Activated CD8-positive, alpha-beta T cell treated with anti-CD3 and anti-CD28 coated beads, Interleukin-2, amount 10 ng/mL, durations not matched to agents 7 days and 5 days (primary cell): ENCODE measurements at places on chromosomes 2 and 18. TPM values are rescaled to one million over a fixed set of nuclear protein-coding genes. Genes with fewer than 3 reads are reported as not detected.

DNA sequence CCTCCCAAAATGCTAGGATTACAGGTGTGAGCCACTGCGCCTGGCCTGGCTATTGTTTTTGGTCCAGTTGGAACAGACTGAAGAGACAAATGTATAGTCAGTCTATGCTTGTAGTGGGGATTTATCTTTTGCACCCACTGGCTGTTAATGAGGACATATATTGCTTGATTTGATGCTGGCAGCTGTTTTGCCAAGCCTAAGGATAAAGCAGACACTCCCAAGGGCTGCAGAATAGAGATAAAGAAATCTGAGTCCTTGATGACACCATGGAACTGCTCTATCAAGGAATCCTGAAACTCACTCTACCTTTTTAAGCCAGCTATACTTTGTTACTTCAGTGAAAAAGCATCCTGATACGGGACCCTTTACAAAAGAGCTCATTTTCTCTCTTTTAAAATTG, 43.1 kb upstream of the ENOSF1 start:
- no peak for DNase-seq

UGT1A10 gene
- total RNA-seq: not detected

GRCh38 chr2:209348433-209348832, 75.4 kb upstream of the MAP2 start:
- no peak for DNase-seq

CD8A gene
- total RNA-seq: 675 TPM

DNA sequence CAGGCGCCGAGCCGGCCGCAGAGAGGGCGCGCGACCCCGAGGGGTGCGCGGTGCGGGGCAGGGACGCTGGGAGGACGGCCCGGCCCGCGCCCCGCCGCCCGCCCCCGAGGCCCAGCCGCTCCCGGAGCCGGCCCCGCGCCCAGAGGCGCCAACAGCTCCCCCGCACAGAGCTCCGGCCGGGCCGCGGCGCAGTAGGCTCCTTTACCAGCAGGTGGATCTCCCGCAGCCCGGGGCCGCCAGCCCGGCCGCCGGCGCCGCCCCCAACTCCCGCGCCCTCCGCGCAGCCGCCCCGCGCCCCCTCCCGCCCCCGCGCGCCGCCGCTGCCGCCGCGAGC, 258 bp downstream of the MGAT4A start:
- DNase-seq: peak; percentile 69

IMPACT gene
- 7.0 TPM for total RNA-seq

DNA sequence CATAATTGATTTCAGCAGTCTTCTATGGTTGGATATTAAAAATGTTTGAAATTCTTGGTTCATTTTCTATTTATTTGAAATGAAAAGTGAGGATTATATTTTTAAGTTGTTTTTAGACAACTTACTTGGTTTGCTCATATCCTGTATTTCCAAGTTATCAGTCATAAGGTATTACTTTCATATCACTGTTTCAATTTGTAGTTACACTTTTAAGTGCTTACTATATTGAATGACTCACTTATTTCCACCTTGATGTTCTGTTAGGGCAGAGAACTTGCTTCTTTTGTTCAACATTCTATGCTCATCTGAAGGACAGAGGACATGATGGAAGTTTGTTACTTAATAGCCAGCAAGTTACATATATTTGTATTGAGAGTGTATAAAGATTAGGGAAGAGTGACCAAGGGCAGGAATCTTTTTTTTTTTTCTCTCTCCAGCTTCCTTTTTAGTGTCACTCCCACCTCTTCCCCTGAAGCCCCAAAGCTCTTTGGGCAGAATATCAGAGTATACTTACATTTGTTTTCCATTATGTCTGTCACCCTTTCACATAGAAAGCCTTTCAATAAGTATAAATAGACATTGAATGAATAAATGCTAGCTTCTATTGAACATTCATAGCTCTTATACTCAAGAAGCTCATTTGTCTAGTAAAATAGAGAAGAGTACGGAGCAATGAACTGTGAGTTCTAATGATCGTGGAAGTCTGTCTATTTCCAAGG, 28.1 kb downstream of the PIK3C3 start:
- no peak for DNase-seq

RPE gene
- total RNA-seq: 49.9 TPM

C2orf76 gene
- 6.6 TPM for total RNA-seq

DNA sequence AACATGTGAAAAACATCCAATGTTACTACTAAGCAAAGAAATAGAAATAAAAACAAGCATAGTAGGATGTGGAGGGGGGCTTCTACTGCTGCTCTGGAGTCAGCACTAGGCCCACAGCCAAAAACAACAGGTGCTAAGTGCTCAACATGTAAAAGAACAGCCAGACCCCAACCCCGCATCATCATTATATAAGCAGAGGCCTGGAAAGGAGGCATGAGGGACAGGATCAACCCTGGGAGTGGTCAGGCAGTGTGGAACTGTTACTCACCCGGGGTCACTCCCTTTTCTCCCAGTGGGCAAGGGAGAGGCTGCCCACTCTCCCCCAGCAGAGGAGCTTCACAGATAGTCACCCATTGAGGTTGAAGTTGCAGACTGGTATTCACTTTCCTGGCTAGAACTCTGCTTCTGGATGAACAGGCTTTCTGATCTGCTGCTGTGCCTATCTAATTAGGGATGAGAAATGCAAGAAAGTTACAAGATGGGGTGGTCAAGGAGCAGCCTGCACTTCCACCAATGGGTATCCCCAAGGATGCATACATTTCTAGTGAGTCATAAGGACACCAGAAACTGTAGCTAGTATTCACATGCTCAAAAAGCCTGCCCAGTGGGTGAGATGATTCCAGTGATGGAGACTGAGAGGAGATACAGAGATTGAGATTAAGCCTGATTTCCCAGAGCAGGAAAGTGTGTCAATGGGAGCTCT, 480.1 kb upstream of the TCF4 start:
- DNase-seq: no peak

DNA sequence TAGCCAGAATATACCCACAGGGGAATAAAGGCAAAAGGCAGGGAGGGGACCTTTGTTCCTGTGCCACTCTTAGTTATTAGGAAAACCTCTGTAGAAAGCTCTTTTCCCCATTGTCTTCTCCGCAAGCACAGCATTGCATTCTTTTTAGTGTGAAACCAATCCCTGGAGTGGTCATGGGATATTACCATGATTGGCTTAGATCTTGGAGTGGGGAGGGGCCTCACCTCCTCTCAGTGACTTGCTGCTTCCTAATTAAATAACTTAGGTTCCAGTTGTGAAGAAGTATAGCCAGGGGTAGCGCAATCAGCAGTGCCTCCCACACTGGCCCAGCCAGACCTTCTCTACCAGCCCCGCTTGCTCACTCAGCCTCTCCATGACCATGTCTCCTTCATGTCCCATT, 49.9 kb upstream of the AFF3 start:
- DNase-seq: no peak

RPL37A gene
- total RNA-seq: 2,277 TPM

DNA sequence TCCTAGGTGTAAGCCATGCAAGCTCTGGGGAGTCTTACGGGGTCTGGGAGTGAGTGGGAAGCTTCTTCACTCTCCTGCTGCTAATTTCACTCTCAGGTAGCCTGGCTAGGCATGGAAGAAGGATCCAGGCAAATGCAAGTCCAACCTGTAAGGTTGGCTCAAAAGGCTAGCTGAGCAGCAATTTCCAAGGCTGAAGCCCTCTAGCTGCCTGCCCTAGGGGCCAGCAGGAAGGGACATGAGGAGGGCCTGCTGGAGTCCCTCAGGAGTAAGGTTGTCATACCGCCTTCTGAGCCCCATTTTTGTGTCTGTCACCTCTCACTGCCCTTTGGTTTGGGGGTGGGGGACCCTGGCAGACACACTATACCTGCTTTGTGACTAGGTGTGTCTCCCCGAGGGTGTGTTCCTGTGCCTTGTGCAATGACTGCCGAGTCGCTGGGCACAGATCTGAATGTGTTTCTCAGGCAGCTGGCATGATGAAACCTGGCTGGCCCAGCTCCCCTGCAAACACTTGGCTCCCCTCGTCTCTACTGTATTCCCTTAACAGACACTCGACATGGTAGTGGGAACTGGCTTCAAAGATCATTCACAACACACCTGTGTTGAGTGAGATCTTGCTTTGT, 123.9 kb upstream of the FAM136A start:
- no peak for DNase-seq

DNA sequence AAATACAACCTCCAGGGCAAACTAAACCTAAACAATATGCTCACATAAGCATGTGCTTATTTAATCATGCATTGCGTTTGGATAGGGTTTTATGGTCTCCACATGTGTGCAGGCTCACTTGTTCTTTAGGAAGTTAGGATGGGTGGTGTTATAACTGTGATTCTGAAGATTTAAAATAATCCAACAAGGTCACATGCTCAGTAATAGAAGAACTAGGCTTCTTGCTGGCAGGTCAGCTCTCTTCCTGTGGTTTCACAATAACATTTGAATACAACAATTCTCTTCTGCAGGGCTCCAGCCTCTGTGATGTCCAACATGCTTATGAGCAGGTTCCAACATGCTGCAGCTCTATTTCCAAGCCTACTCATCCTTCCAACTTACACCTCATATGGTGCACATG, 84.0 kb downstream of the MYL12B start:
- DNase-seq: no peak

- no peak for DNase-seq
Observed at GRCh38 chr2:66574701-66575624, 140.0 kb downstream of the MEIS1 start.

DNA sequence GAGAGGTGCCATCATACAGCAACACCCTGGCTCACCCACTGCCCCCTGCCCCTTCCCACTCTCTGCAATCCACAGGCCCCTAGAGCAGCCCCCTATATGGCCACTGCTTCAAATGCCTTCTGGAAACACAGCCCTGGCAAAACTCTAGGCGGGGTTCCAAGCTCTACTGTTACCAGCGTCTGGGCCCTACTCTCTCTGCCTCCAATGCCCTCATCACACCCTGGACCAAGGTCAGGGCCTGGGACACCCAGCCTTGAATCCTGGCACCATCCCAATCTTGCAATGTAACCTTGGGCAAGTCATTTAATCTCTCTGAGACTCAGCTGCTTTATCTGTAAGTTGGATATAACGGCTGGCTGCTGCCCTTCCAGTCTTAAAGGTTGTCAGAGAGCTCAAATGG, 39.2 kb upstream of the LOXHD1 start:
- no peak for DNase-seq

DNA sequence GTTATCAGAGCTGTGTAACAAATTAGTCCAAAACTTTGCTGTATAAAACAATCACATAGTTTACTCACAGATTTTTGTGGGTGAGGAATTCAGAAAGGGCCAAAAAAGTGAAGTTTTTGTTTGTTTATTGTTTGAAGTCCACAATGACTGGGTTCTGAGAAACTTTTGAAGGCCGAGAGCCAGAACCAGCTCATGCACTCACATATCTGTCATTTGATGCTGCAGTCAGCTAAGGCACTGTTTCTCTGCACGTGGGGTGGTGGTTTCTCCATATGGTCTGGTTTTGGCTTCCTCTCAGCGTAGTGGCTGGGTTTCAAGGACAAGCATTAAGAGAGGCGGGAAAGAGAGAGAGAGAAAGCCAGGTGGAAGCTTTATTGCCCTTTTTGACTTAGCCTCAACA, 131.8 kb downstream of the TWIST2 start:
- no peak for DNase-seq

MSTN gene
- not detected for total RNA-seq

ZAP70 gene
- 297 TPM for total RNA-seq

DNA sequence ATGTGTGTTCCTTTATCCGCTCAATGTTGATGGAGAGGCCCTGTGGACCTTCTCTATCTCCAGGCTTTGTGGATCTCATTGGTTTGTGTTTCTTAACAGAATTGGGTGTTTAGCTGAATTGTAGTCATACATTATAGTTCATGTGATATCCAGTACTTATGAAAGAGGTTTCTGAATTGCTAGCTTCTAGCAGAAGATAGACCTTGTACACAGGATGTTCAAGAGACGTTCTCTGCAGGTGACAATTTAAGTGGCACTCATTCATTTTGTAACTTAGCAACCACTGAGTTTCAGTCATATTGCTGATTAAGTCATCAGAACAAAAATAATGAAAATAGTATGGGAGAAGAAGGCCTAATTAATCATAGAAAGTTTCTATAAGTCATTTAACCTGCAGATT, 279.2 kb downstream of the ALPK2 start:
- no peak for DNase-seq

GRCh38 chr2:190695739-190696138, 46.9 kb downstream of the NAB1 start:
- DNase-seq: no peak

DNA sequence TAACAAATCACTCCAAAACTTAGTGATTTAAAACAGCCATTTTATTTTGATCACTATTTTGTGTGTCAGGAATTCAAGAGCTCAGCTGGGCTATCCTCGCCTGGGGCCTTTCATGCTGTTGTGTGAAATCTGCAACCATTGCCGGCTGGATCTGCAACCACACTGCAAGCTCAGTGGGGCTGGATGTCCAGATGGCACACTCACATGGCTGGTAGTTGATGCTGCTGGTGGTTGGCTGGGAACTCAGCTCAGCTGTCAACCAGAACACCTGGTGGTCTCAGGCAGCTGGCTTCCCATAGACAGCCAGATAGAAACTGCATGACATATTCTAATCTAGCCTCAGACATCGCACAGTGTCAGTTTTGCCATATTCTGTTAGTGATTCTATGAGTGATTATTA, 30.6 kb upstream of the AP1S3 start:
- no peak for DNase-seq

DNA sequence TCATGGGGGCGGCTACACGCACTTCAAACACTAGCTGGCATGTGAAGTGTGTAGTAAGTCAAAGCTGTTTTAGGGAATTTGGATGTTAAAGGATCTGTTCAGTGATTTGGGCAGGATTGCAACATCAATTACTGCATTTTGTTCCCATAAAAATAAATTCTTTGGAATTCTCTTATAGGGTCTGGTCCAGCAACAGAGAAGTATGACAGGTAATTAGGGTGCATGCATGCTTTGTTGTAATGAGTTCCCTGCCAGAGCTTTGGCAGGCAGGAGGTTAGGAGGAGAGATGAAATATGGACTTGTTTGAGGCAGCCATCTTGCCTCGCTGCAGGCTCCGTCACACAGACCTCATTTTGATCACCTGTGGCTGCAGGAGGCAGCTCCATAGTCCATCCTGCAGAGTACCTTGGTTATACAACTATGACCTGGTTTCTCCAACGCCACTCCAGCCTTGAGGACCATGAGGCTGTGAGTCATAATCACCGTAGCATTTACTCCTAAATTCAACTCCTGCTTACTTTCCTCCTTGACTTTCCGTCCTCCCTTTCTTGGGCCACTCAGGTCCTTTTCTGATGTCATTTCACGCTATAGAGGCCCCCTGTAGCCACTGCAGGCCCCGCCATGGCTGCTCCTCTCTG, 26.5 kb upstream of the EML4 start:
- DNase-seq: no peak

L3MBTL4 gene
- not detected for total RNA-seq

TDRD15 gene
- not detected for total RNA-seq

DDX1 gene
- total RNA-seq: 72.1 TPM

GRCh38 chr2:218317303-218317630, 25.0 kb upstream of the TMBIM1 start:
- no peak for DNase-seq
